Nucleus accumbens (tissue), 56 donors: ENCODE measurements at places on chromosomes 6 and 20.

- DNase-seq, result no peak
Measured at GRCh38 chr6:71383476-71383875, 94.9 kb downstream of the OGFRL1 start.

GRCh38 chr6:43834528-43835155 is 64.6 kb downstream of the VEGFA start:
- DNase-seq, result no peak

- DNase-seq, result no peak
Measured at GRCh38 chr6:111541026-111541681, 58.1 kb upstream of the REV3L start.

- no peak for DNase-seq
Measured at GRCh38 chr20:16261733-16262273, 311.4 kb downstream of the KIF16B start.

DNA sequence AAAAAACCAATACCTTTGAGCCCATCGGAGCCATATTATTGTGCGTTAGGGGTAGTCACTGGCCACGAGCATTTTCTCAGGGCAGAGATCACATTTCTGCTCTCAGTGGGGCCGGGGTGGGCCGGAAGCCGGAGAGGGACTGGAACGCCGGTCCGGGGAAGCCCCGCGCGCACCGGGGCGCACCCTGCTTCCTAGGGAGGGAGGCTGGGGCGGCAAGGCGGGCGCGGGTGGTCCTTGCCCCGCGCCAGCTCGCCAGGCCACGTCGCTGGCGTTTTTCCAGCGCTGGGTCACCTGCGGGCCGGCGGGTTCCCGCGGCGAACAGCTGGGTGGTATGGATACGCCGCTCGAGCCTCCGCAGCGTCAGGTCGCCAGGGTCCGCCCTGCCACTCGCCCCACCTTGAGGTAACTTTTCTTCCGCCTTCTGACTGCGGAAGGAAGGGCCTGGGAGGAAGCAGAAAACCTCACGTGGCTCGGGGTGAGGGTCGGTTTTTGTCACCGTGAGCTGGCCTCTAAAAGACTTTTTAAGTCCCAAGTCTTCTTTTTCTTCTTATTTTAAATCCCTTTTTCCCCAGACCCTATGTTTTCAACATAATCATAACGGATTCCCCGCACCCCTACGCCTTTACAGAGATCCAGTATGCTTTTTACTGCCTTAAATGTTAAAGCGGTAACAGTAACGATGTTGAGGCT is 2.7 kb upstream of the EEF1A1 start:
- DNase-seq, result no peak

GRCh38 chr20:50346374-50347283 is 156.0 kb downstream of the CEBPB start:
- DNase-seq, result peak; percentile 12

DNA sequence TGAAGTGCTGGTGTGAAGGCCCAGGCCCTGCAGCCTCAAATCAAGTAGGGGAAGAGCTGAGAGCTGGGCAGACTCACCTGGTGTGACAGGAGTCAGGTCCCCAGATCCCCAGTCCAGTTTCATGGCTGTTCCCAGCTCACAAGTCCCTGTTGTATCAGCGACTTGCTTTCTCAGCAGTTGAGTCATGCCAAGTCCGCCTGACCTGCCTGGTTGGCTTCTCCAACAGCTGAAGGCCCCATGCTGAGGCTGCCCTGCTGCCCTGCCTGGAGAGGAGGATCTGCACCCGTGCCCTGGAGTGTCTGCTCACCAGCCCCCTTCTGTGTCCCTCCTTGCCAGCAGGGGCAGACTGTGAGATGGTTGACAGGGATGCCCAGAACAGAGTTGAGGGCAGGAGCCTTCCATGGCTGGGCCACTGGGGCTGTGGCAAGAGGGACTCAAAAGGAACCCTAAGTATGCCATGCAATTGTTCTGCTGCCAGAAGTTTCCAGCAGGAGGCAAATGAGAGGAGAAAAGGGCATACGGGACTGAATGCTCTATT is 39.3 kb upstream of the TRAF3IP2 start:
- DNase-seq, result no peak

DNA sequence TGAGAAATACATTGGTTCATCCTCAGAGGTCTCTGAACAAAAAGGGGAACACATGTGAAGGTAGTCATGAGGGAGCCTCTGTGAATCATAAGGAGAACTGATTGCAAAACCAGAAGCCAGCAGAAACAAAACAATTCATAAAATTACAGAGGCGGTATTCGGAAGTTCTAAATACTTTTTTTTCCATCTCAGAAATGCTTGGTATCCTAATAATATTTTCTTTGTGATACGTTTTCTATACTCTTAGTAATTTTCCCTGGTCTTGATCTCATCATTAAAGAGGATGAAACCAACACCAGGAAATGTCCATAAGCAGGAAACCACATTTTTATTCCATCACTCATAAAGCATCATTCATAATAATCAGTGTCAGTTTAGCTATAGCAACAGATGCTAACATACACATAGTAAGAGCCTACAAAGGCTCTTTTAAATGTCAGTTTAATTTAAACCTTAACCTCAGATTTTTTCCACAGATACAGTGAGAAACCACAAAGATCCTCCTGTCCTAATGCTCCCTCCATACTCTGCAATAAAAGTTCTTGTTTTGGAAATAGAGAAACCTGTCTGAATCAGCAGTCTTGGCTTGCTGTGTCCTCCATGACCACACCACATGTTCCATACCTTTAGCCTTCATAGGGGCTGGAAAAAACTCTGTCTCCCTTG is 29.2 kb downstream of the SGK1 start:
- DNase-seq, result no peak

- DNase-seq, result no peak
Measured at GRCh38 chr20:54123587-54124180, 50.1 kb downstream of the CYP24A1 start.

GRCh38 chr6:170049641-170050561 is 241.0 kb downstream of the DLL1 start:
- peak; percentile 26 for DNase-seq

GRCh38 chr20:25984933-25985332 is 288.3 kb upstream of the ZNF337 start:
- DNase-seq, result peak; percentile 46

- DNase-seq, result no peak
Measured at GRCh38 chr20:63463400-63464288, 8.8 kb downstream of the KCNQ2 start.

DNA sequence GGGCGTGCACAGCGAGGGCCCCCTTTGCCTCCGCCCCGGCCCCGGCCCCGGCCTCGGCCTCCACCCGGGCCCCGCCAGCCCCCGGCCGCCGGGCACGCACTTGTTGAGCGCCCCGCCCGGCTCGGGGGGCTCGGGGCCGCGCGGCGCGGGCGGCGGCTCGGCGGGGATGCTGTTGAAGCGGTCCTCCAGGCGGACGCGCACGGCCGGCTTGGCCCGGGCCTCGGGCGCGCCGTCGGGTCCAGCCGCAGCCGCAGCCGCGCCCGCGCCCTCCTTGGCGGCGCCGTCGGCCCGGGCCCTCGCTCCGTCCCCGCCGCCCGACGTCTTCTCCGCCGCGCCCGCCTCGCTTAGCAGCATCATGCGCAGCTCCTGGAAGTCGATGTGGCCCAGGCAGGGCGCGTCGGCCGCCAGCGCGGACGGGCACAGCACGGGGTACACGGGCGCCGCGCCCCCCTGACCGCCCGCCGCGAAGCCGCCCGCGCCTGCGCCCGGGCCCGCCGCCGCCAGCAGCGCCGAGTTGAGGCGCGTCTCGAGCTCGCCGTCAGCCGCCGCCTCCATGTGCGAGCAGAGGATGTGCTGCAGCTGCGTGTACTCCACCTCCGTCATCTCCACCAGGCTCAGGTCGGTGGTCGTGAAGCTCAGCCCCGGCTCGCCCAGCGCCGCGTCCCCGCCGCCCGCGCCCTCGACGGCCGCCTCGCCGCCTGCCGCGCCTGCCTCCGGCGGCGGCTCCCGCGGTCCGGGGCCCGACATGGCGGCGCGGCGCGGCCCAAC is 514 bp downstream of the TCFL5 start:
- DNase-seq, result no peak

- no peak for DNase-seq
Measured at GRCh38 chr6:109230453-109230852, 135.1 kb downstream of the CEP57L1 start.

GRCh38 chr20:9114709-9115108 is 45.8 kb downstream of the PLCB4 start:
- DNase-seq, result no peak

- DNase-seq, result no peak
Measured at GRCh38 chr6:145028144-145028818, 707.0 kb downstream of the EPM2A start.

- peak; percentile 9 for DNase-seq
Measured at GRCh38 chr6:156686301-156686994, 90.7 kb upstream of the ARID1B start.

DNA sequence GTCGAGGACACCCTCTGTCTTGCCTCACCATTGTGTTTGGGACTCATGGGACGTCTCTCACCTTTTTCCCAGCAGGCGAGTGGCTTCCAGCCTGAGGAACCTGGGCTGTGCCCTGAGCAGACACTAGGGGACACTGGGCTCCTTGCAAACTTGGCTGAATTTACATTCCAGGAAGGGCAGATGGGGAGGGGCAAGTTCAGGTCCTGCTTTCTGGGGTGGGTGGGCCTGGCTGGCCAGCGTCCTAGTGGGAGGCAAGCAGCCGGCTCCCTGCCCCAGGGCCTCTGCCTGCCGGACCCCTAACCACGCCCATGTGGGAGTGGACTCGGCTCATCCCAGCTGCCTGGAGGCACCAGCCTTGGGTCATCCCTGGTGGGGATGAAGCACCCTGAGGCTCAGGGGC is 48.2 kb upstream of the MLN start:
- DNase-seq, result no peak

DNA sequence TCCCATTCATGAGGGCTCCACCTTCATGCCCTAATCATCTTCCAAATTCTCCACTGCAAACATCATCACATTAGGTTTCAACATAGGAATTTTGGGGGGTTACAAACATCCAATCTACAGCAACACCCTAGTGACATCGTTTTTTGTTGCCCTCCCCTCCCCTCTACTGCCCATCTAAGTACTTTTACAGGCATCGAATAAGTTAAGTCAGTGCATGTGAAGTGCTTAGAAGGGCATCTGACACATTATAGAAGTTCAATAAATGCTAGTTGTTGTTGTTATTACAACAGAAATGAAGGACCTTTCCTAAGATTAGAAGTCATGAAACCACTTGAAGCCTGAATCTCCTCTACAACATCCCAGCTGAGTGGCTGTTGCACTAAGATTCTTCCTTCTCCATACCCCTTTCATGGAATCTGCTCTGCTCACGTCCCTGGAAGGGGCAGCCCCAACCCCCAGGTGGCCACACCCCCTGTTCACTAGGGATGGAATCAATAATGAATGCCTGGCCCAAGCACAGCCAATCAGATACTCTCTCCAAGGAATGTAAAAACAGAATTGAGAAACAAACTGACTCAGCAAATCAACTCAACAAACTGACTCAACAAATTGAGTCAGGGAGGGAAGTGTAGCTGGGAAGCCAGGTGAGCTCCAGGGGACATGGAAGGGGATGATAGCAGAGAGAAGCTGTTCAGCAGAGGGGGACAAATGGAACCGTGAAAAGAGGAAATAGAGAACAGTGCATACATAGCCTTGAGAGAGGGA is 3.9 kb upstream of the LRP11 start:
- no peak for DNase-seq

- DNase-seq, result no peak
Measured at GRCh38 chr6:144667532-144668503, 382.7 kb downstream of the UTRN start.

GRCh38 chr6:11824986-11825385 is 46.4 kb upstream of the ADTRP start:
- no peak for DNase-seq

DNA sequence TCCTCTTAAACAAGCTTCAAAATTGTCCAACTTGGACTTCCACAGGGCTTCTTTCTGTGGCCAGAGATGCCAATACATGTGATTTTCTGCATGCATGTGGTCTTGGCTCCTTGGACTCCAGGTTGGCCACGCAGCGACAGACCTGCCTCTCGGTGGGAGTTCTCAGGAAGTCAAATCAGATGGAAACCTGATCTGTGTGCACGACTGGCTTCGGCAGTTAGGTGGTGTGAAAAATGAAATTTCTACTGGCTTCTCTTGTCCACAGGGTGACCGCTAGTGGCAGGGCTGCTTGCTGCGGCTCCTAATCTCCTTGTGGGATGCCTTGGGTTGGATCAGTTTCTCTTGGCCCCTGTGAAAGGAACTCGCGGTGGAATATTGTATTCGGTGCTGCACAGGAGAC is 57.3 kb downstream of the PHACTR3 start:
- DNase-seq, result no peak

- DNase-seq, result no peak
Measured at GRCh38 chr6:157312757-157313156, 10.6 kb downstream of the TMEM242 start.

- DNase-seq, result no peak
Measured at GRCh38 chr6:99146711-99147110, 199.0 kb upstream of the FBXL4 start.

GRCh38 chr6:5550631-5551030 is 289.3 kb downstream of the FARS2 start:
- no peak for DNase-seq

- no peak for DNase-seq
Measured at GRCh38 chr6:126812651-126813050, 305.8 kb upstream of the RSPO3 start.

DNA sequence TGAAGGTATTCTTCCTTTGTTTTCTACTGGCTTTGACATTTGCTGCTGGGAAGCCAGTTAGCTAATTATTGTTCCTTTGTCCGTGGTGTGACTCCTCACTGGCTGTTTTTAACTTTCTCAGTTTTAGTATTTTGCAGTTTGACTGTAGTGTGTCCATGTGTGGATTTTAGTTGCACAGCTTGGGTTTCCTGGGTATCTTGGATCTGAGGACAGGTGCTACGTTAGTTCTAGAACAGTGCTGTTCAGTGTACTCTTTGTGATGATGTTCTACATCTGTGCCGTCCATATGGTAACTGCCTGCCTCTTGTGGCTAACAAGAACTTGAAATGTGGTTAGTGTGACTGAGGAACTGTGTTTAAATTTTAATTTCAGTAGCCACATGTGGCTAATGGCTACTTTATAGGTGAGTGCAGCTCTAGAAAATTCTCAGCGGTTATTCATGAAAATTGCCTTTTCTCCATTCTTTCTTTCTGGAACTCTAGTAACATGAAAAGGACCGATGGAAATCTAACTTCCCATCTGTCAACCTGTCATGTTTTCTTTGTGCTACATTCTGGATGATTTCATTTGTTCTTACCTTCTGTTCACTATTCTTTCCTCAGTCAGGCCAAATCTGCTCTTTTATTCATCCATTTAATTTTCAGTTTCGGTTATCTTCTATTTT is 7.4 kb downstream of the SNX9 start:
- DNase-seq, result no peak

DNA sequence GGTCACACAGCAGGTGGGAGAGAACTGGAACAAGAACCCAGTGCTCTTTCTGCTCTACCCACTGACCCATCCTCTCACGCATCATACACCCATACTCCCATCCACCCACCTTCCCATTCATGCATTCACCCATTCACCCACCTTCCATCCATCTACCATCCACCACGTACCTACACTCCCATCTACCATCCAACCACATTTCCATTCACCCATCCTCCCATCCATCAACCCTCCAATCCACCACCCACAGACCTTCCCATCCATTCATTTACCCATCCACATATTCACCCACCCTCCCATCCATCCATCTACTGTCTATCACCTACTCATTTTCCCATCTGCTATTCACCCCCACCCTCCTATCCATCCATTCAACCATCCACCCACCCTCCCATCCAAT is 17.2 kb upstream of the RSPO4 start:
- no peak for DNase-seq

- DNase-seq, result no peak
Measured at GRCh38 chr20:36548006-36548315, 6.6 kb downstream of the MYL9 start.
